ENCODE measurements at places on chromosomes 2 and 18.

DNA sequence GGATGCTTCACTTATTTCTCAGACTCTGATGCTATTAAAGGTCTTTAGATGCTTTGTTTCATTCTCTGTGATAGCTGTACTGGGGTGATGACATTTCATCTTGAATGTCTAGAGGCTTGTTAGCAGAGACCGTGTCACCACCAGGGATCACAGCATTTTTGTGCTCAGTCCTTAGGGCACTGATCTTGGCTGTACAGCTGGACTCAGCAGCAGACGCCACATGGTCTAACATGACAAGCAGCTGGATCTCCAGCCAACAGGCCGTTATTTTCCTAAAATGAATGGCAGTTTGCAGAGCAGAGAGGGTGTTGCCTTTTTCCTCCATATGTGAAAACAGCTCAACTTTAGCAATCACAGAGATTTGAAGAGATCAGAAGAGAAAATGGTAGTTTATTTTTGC lies 491.8 kb downstream of the CDH2 start:
- no peak for DNase-seq

- DNase-seq = no peak
These were observed 386.4 kb downstream of the TRIB2 start for GRCh38 chr2:13103151-13103550.

GRCh38 chr2:75108937-75109482 lies 90.3 kb downstream of the TACR1 start:
- no peak for DNase-seq

GRCh38 chr2:119316066-119316465 lies 50.6 kb downstream of the C2orf76 start:
- no peak for DNase-seq

- DNase-seq = no peak
These were observed 569.0 kb downstream of the DCDC2C start for GRCh38 chr2:4272261-4272858.

DNA sequence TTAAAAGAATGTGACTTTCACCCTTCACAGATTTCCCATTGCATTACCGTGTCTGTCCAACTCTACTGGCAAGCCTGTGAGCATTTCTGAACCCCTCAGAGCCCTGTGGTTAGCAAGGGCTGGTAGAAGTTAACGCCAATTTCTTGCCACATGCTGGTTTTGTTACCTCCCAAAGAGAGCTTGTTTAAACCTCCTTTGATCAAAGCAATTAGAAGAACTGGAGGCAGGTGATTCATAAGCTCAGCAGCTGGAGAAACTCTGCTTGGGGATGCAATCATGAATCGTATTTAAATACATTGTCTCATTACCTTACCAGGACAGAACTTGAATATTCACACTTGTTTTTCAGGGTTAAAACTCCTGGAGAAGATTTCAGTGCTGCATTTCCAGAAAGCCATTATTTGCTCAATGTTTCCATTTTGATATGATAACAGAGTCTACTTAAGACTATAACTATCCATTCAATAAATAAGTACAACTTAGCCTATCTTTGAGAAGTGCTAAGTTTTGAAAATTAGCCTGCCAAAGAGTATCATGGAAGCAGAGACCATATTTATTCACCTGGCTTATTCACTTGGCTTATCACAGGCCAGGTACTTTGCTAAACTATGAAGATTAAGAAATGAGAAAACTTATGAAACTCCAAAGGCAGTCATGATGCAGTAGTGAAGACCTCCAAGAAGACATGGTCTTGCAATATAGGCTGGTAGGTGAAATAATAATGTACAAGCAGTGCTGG lies 292.8 kb downstream of the INSIG2 start:
- no peak for DNase-seq

- DNase-seq = no peak
These were observed 5.9 kb upstream of the RAX start for GRCh38 chr18:59279193-59279592.

DNA sequence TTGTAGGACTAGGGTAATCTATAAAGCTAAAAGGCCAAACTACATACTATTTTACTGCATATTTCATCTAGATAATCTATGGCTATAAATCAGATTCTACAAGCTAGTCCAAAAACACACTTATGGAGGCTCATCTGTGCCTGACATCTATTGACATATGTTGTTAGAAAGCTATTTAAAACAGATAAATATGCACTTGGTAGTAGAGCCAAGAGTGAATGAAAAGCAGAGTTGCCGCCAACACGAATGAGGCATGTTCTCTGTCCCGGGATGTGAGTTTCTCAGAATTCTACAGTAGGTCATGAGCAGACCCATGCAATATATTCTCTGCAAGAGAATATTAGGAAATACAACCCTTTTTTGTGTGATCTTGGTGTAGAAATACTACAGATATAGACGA lies 66.7 kb upstream of the LPIN2 start:
- no peak for DNase-seq

DNA sequence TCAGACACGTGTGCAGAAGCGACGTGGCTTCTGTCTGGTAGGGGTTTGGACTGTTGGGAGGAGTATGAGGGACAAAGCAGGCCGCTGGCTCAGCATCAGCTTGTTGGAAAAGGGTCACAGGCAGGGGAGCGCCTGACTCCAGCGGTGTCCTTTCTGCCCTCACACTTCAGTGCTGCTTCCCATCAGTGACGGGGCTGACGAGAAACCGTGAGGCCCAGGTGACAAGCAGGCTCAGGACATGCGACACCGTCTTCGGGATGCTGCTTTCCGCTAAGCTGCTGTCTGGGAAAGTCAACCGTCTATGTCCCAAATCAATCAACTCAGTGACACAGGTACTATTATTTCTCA lies 90.5 kb downstream of the USP40 start:
- no peak for DNase-seq

DNA sequence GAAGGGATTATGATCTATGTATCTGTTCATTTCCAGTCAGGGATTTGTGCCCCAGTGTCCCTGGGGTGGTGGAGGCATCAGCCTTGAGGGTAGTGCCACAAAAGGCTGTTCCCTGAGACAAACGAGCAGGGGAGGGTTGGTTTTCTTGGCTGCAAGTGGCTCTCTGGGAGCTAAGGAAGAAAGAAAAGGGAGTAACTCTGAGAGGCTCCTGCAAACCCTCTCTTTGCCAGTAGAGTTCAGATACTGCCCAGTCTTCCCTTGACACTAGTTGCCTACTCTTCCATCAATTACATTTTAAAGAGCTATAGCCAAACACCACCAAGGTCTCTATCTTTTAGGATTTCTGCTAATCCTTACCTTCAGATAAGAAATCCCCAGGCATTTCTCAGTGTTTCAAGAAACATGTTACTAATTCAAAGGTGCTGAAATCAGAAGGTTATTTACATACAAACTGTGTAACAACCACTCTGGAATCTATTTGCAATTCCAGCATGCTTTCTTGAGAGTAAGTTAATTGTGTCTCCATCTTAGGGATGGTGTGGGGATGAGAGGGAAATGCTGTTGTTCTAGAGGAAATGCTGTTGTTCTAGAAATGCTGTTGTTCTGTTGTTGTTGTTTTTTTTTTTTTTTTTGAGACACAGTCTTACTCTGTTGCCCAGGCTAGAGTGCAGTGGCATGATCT lies 18.7 kb upstream of the KCTD1 start:
- no peak for DNase-seq

DNA sequence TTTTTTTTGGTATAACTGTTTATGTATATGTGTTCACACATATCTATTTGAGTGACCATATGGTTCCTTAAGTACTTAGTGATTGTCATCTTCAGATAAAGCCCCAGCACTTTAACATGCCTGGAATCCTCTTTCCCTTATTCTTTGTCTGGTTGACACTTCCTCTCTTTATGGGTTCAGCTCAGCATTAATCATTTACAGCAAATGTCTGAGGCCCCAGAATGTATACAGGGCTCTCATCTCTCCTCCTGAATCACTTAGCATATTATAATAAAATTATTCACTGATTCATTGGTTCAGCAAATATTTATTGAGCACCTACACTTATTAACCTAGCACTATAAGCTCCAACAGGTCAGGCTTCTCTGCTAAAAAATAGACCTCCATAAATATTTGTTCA lies 43.5 kb upstream of the CD28 start:
- DNase-seq = no peak

DNA sequence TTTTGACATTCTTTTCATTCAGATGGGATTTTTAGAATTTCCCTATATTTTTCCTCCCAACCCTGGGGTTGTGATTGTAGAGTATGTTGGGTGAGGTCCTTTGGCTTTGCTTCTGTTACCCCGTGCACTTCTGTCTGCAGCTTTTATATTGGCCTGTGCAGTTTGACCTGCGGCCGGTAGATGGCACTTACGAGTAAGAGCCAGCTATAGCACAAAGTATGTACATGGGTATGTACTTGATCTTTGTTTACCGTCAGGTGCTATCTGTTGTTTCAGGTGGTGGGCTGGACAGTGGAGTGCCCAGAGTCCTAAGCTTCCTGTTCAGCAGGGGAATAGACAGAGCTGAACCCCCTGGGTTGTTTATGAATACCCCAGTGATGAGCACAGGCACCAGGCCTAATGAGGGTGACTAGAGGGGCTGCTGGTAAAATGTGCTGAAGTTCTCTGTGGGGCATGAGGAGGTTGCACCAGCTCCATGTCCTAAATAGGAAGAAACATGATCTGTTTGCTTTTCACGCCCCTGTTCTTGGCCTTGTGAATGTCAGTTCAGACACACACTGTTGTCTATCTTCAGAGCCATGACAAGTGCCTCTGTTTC lies 58.9 kb upstream of the THUMPD2 start:
- no peak for DNase-seq

GRCh38 chr2:233223059-233223894 lies 28.2 kb upstream of the ATG16L1 start:
- DNase-seq = no peak

DNA sequence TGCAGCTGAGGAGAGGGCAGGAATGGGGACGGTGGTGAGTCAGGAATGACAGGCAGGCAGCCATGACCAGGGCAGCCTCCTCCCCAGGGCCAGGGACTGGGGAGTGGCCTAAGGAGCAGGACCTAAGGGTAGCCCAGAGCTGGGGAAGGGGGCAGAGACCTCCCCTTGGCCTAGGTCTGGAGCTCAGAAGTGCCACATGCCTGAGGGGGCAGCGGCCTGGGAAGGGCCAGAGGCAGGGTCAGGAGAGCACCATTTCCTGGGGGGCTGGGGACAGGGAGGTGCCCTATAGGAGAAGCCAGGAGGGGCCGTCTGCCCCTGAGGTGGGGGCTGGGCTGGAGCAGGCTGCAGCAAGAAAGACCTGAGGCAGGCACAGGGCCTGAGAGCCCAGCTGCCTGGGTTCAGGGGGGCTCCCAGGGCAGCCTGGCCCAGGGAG lies 20.9 kb downstream of the CFLAR start:
- DNase-seq = no peak

GRCh38 chr18:58026395-58026794 lies 17.6 kb upstream of the NEDD4L start:
- no peak for DNase-seq

- no peak for DNase-seq
These were observed 46.4 kb upstream of the SPTBN1 start for GRCh38 chr2:54409752-54410151.

GRCh38 chr2:112623913-112624777 lies 21.6 kb upstream of the SLC20A1 start:
- no peak for DNase-seq

- DNase-seq = no peak
These were observed 7.1 kb upstream of the AGXT start for GRCh38 chr2:240861547-240861946.

GRCh38 chr2:203670939-203671338 lies 35.5 kb upstream of the CD28 start:
- DNase-seq = no peak

- no peak for DNase-seq
These were observed 51.8 kb downstream of the KCNG2 start for GRCh38 chr18:79849328-79850207.

GRCh38 chr2:98541906-98542305 lies 66.4 kb downstream of the COA5 start:
- no peak for DNase-seq

DNA sequence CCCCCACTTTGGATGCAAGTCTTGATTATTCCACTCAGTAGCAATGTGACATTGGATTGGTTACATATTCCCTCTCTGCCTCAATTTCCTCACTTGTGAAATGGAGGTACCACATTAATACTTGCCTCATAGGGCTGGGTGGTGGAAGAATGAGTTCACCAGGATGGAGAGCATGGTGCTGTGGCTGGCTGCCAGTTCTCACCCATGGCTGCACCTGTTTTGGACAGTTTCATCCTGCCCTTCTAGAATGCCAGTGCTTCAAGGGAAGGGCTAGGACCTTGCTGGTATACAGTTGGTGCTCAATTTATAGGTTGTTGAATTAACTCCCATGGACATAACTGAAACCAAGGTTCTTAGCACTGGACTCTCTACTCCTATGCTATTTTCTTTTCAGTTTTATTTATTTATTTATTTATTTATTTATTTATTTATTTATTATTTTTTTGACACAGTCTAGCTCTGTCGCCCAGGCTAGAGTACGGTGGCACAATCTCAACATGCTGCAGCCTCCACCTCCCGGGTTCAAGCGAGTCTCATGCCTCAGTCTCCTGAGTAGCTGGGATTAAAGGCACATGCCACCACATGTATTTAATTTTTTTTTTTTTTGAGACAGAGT lies 5.3 kb upstream of the SH3RF3 start:
- no peak for DNase-seq

DNA sequence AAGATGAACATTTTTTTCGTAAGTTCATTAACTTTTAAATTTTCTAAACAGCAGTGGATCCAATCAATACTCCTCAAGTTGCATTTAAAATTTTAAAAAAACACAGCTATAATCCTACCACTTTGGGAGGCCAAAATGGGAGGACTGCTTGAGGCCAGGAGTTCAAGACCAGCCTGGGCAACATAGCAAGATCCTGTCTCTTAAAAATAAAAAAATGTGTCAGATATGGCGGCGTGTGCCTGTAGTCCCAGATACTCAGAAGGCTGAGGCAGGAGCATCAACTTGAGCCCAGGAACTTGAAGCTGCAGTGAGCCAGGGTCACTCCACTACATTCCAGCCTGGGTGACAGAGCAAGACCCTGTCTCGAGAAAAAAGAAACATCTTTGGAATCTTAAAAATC lies 59.8 kb upstream of the RNU4ATAC start:
- no peak for DNase-seq

- DNase-seq = no peak
These were observed 320.0 kb downstream of the LRATD1 start for GRCh38 chr2:14952400-14952963.

GRCh38 chr2:194962254-194962653 lies 694.8 kb upstream of the SLC39A10 start:
- no peak for DNase-seq

- no peak for DNase-seq
These were observed 413.3 kb downstream of the BCL11A start for GRCh38 chr2:60140185-60140584.

- no peak for DNase-seq
These were observed 145.6 kb downstream of the METTL4 start for GRCh38 chr18:2425426-2426317.

- no peak for DNase-seq
These were observed 92.2 kb upstream of the NFU1 start for GRCh38 chr2:69529480-69529879.

DNA sequence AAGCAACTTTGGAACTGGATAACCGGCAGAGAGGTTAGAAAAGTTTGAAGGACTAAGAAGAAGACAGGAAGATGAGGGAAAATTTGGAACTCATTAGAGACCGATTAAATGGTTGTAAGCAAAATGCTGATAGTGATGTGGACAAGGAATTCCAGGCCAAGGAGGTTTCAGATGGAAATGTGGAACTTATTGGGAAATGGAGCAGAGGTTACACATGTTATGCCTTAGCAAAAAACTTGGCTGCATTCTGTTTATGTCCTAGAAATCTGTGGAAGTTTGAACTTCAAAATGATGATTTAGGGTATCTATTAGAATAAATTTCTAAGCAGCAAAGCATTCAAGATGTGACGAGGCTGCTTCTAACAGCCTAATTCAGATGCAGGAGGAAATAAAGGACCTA lies 675.1 kb upstream of the SYT4 start:
- no peak for DNase-seq
